Epithelial cell of alveolus of lung (primary cell): ENCODE measurements at places on chromosomes 5 and 9. TPM values are rescaled to one million over a fixed set of nuclear protein-coding genes. Genes with fewer than 3 reads are reported as not detected.

The CDC42SE2 gene
- 12.3 and 16.9 TPM in 2 replicates for total RNA-seq

The SH3GL2 gene
- total RNA-seq, result 0.52 TPM in 1 of 2 replicates, not detected in the other

The CORO2A gene
- 0.32 and 2.1 TPM in 2 replicates for total RNA-seq

The PDCD1LG2 gene
- 4.7 TPM in 1 of 2 replicates, not detected in the other for total RNA-seq

The FOXD4 gene
- 0.24 and 0.65 TPM in 2 replicates for total RNA-seq

The GFRA3 gene
- not detected in 2 replicates for total RNA-seq

The PCDHB5 gene
- 0.39 and 1.3 TPM in 2 replicates for total RNA-seq

The SYK gene
- under 0.01 and 0.16 TPM in 2 replicates for total RNA-seq

The WDR31 gene
- total RNA-seq, result 0.91 and 1.4 TPM in 2 replicates

The IGFBPL1 gene
- not detected in 2 replicates for total RNA-seq

The ASS1 gene
- total RNA-seq, result 19.2 and 23.3 TPM in 2 replicates

The NR2F1 gene
- 85.3 and 452 TPM in 2 replicates for total RNA-seq

The ZDHHC11 gene
- total RNA-seq, result 1.3 TPM in 1 of 2 replicates, not detected in the other

The KCNMB1 gene
- not detected in 2 replicates for total RNA-seq

The PITX1 gene
- total RNA-seq, result 3.0 and 3.2 TPM in 2 replicates

The NTRK2 gene
- total RNA-seq, result not detected in 2 replicates

The RARS1 gene
- 79.4 and 99.6 TPM in 2 replicates for total RNA-seq

The NUTM2F gene
- total RNA-seq, result not detected in 2 replicates

The RAB3C gene
- total RNA-seq, result not detected in 2 replicates

The CEP120 gene
- 11.8 and 15.0 TPM in 2 replicates for total RNA-seq

The TEX48 gene
- not detected in 2 replicates for total RNA-seq

The PKN3 gene
- total RNA-seq, result 3.0 and 4.8 TPM in 2 replicates

The TXNDC8 gene
- total RNA-seq, result not detected in 2 replicates

The EPB41L4B gene
- 1.7 TPM in 1 of 2 replicates, not detected in the other for total RNA-seq

The ADAMTS19 gene
- 0.39 TPM in 1 of 2 replicates, not detected in the other for total RNA-seq

The FRRS1L gene
- 0.13 and 1.8 TPM in 2 replicates for total RNA-seq

The CACNA1B gene
- total RNA-seq, result under 0.01 and 0.13 TPM in 2 replicates

The RLN2 gene
- not detected in 2 replicates for total RNA-seq

The PCDHGB5 gene
- total RNA-seq, result 7.6 and 13.0 TPM in 2 replicates

The C6 gene
- total RNA-seq, result 1.2 TPM in 1 of 2 replicates, not detected in the other

The ANKRD18A gene
- 0.26 TPM in 1 of 2 replicates, not detected in the other for total RNA-seq

The RICTOR gene
- 15.1 and 18.3 TPM in 2 replicates for total RNA-seq

The NFIB gene
- 20.4 and 25.9 TPM in 2 replicates for total RNA-seq

The CYFIP2 gene
- total RNA-seq, result 9.4 and 17.1 TPM in 2 replicates

The TLE4 gene
- 18.2 and 19.9 TPM in 2 replicates for total RNA-seq

The IFNA21 gene
- total RNA-seq, result not detected in 2 replicates

The CACFD1 gene
- total RNA-seq, result 5.8 and 9.4 TPM in 2 replicates

The SECISBP2 gene
- total RNA-seq, result 17.6 and 23.2 TPM in 2 replicates

The FCN2 gene
- not detected in 2 replicates for total RNA-seq

The PCDHB2 gene
- total RNA-seq, result under 0.01 and 1.2 TPM in 2 replicates

The MARCOL gene
- not detected in 2 replicates for total RNA-seq

The ANKRD34B gene
- total RNA-seq, result 0.13 TPM in 1 of 2 replicates, not detected in the other

The CCNH gene
- total RNA-seq, result 56.3 and 64.5 TPM in 2 replicates

The INVS gene
- 15.0 and 21.0 TPM in 2 replicates for total RNA-seq

The ACSL6 gene
- not detected in 2 replicates for total RNA-seq

The TSSK1B gene
- 0.26 and 0.48 TPM in 2 replicates for total RNA-seq

The DMRT3 gene
- total RNA-seq, result not detected in 2 replicates

The PCDHGA10 gene
- 3.4 and 11.8 TPM in 2 replicates for total RNA-seq
